ENCODE measurements at places on chromosomes 11 and 22.
A peak's percentile ranks its signal among the peaks of the same experiment; 100 is the strongest.

GRCh38 chr22:35601743-35602615, 15.2 kb downstream of the MB start:
- peak; percentile 68 for DNase-seq

GRCh38 chr11:6926208-6927029, at the start of gene ZNF215:
TSS of gene ZNF215 (plus strand) at chr11:6926426. CDS start at chr11:6932273, 5,847 bp downstream.
- peak; percentile 30 for DNase-seq

GRCh38 chr11:2450321-2451041, 5.7 kb downstream of the KCNQ1 start:
- no peak for DNase-seq

- no peak for DNase-seq
Observed at GRCh38 chr22:35462498-35463230, 62.7 kb downstream of the MCM5 start.

- DNase-seq: no peak
Observed at GRCh38 chr11:47980907-47981621, 705 bp downstream of the PTPRJ start.

DNA sequence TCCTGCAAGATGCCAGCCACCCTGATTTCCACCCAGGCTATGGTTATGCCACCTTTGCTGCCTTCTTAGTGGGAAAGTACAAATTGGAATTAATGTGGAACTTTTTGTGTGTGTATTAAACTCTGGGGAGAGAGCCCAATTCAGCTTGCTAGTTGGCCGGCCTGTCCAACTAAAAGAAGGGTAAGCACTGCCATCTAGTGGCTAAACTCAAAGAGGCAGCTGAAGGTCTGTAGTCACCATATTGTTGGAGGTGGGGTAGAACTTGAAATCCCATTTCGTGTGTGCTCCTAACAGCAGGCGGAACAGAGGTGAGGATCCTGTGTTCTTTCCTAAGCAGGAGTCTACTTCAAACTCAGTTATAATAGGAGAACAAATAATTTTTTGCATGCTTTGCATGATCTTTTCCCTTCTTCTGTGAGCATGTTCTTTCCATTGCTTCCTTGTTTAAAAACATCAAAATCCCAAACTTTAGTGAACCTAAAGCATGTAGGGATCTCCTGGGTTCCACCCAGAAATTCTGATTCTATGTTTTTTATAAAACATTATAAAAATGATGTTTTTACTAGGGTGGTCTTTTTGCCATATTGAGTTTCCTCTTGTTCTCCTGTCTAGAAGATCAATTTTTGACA, 138.8 kb upstream of the SORL1-AS1 start:
- DNase-seq: peak; percentile 24

DNA sequence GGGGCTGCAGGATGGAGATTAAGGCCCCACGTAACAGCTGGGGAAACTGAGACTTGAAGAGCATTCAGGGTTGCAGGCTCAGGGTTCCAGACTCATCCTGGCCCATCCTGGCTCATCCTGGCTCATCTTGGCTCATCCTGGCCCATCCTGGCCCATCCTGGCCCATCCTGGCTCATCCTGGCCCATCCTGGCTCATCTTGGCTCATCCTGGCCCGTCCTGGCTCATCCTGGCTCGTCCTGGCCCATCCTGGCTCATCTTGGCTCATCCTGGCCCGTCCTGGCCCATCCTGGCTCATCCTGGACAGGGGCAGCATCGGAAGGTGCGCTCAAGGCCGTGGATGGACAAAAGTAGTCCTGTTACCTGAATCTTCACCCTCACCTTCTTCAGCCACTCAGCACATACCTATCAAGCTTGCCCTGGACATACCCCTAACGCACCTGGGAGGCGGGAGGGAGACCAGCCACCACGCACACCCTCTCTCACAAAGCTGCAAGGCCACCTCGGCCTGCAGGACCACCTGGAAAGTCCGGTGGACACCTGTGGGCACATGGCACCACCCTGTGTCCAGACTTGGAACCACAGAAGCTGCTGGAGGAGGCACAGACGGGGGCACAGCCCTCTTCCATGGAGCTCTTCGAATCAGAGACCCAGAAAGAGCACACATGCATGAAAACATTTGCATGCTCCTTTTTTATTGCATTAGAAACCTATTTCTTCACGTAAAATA, 20.3 kb upstream of the NLRP6 start:
- DNase-seq: no peak

- DNase-seq: no peak
Observed at GRCh38 chr11:2929950-2930703, 907 bp upstream of the PHLDA2 start.

DNA sequence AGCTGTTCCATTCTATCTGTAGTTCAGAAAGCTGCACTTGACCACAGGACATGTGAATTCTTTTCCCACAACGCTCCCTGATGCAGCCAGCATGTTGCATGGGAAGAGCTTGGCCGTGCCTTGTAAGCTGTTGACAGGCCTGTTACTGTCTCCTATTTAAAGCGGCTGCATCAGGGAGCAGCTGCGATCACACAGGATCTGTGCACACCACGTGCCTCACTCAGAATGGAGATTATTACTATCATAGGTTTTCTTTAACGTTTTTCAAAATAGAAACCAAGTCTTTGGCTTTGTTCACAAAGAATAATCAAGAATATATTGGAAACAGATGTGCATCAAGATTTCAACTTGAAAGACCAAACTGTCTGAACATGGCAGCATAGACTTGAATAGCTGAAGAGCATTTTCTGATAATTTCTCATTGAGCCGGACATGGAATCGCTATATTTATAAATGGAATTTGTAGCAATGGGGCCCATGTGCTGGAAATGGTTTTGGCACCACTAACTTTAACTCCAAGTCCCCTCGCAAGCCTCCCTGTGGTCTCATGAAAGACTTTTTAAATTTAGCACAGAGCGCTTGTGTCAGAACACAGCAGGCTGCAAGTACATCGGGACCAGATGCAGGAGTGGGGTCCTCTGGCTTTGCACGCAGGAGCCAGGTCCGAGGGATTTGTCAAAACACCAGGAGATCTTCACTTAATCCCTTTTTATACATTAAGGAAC, 40.8 kb upstream of the MYO18B start:
- DNase-seq: no peak

- DNase-seq: no peak
Observed at GRCh38 chr11:112085822-112086421, 634 bp downstream of the TIMM8B start.

- no peak for DNase-seq
Observed at GRCh38 chr11:125245299-125245698, 80.7 kb downstream of the PKNOX2 start.

- DNase-seq: no peak
Observed at GRCh38 chr11:91243051-91243450, 981.6 kb upstream of the FAT3 start.

GRCh38 chr11:116791002-116791812, 472 bp downstream of the APOA5 start:
- DNase-seq: no peak

DNA sequence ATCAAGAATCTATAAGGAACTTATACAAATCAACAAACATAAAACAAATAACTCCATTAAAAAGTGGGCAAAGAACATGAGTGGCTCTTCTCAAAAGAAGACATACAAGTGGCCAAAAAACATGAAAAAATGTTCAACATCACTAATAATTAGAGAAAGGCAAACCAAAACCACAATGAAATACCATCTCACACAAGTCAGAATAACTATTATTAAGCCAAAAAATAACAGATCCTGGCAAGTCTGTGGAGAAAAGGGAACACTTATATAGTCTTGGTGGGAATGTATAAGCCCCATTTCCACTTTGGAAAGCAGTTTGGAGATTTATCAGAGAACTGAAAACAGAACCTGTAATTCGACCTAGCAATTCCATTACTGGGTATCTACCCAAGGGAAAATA, 921.0 kb downstream of the KCNA4 start:
- DNase-seq: no peak
